Omental fat pad (tissue), 4 donors: ENCODE measurements at places on chromosomes 12 and 14. TPM values are rescaled to one million over a fixed set of nuclear protein-coding genes. Genes with fewer than 3 reads are reported as not detected.

GRCh38 chr12:114404926-114405518 lies 922 bp downstream of the TBX5 start:
- no peak for DNase-seq

- no peak for DNase-seq
Observed at GRCh38 chr12:2118481-2119255, 65.9 kb downstream of the CACNA1C start.

GRCh38 chr14:54572316-54572715 lies 5.4 kb downstream of the SAMD4A start:
- no peak for DNase-seq

MAP1LC3B2 gene
- not detected for total RNA-seq

- no peak for DNase-seq
Observed at GRCh38 chr12:108635201-108635996, 1.7 kb upstream of the SELPLG start.

CCND2 gene
- total RNA-seq = 107 TPM
